Body of pancreas (tissue), 4 donors: ENCODE measurements at places on chromosomes 1 and 21.

GRCh38 chr21:17903029-17903806 lies 84.1 kb upstream of the C21orf91 start:
- DNase-seq: no peak

DNA sequence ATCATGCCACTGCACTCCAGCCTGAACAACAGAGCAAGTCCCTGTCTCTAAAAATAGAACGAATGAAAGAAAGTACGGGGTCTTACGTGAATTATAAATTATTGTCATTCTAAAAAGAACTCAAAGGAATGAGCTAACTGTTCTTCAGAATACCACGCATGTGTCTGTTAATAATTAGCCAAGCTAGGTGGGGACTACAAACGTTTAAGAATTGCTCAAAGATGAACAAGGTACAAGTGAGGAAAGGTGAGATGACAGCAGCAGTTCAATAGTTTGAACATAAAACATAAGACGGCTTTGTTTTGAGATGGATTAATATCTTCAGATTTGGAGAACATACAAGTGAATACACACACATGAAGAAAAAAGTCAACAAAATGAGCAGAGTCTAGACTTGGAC lies 79.6 kb downstream of the UBR4 start:
- DNase-seq: no peak

DNA sequence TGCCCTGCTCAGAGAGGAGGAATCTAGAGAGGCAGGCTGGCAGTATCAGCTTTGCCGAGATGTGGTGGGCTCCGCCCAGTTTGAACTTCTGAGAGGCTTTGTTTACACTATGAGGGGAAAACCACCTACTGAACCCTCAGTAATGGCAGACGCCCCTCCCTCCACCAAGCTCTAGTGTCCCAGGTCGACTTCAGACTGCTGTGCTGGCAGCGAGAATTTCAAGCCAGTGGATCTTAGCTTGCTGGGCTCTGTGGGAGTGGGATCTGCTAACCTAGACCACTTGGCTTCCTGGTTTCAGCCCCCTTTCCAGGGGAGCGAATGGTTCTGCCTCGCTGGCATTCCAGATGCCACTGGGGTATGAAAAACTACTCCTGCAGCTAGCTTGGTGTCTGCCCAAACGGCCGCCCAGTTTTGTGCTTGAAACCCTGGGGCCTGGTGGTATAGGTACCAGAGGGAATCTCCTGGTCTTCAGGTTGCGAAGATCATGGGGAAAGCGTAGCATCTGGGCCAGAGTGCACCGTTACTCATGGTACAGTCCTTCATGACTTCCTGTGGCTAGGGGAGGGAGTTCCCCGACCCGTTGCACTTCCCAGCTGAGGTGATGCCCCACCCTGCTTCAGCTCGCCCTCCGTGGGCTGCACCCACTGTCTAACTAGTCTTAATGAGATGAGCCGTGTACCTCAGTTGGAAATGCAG lies 43.6 kb downstream of the C21orf91 start:
- no peak for DNase-seq

GRCh38 chr1:117834416-117834815 lies 95.0 kb downstream of the GDAP2 start:
- DNase-seq: no peak

DNA sequence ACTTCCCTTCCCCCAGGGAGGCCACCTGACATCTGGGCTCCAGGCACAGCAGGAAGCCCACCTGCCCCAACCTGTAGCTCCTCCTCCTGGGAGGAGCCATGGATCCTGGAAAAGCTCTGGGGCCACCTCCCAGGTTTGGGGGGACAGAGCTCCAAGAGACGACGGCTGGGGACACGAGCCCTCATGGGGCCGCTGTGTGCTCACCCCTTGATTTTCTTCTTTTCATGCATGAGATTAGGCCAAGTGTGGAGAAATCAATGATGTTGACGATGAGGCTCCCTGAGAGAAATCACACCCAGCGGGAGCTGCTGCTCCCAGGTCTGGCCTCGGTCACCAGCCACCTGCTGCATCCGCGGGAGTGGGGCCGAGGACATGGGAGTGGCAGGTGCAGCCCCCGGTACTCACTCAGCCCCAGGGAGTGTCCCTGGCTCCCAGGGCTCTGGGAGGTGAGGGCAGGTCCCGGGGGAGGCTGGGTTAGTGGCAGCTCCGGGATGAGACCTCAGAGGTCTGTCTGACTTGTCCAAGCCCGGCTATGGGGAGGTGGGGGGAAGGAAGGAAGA lies 8.7 kb downstream of the TNFRSF14 start:
- no peak for DNase-seq
